Activated gamma-delta T cell treated with anti-CD3 and anti-CD28 coated beads, Interleukin-2, amount 50 U/mL, for 16 hours (primary cell): ENCODE measurements at places on chromosomes 5 and 9.

DNA sequence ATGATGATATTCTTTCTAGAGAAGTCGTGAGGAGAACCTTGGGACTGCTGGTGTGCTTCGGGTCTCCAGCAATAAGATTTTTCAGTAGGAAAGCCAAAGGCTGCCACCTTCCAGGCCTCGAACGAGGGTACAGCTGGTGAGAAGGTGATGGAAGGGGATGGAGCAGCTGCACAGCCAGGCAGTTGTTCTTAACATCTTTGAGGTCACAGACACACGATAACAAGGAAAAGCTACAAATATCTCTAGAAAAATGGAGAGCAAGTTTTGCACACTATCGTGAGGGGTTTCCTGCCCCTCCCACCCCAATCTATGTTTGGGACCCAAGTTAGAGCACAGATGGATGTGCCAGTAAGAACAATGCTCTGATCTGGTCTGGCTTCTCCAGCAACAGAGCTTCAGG lies 6.8 kb upstream of the IL7R start:
- DNase-seq, result no peak

DNA sequence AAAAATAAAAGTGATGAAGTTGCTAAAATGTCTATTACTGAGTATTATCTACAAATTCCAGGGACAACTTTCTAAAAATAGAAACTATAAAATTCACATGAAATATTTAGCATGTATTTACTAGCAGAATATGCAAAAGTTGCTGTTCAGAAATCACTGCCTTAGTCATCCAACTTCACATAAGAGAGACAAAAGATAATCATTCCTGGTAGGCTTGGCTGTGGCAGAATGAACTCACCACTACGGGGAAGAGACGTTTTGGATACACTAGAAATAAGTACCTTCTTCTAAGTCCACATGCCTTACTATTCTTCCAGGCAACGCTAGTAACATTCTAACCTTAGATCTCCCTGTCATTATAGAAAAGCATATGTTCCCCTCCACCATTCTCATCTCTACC lies 272.2 kb downstream of the BNC2 start:
- DNase-seq, result no peak

- DNase-seq, result no peak
These were observed 312.9 kb upstream of the PRR16 start for GRCh38 chr5:120151181-120151580.

- DNase-seq, result no peak
These were observed 284.1 kb downstream of the NFIB start for GRCh38 chr9:14029806-14030374.

GRCh38 chr5:160833806-160834205 lies 18.2 kb downstream of the ATP10B start:
- no peak for DNase-seq

GRCh38 chr5:94249430-94249829 lies 369.0 kb downstream of the KIAA0825 start:
- no peak for DNase-seq

DNA sequence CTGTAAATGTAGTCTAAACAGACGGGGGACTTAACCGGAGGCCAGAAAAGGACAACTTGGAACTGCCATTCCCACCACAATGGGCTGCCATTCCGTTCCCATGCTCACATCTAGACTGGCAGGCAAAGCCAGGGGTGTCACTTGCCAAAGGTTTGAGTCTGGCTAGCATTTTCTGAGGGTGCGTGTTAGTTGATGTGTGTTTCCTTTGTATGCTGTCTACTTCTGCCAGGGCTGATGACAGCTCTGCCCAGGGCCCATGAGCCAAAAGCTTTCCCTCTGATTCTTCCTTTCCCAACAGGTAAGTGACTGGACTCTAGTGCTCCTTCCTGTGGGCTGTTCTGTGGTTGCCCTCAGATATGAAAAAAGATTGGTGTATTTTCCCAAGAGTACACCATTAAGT lies 68.0 kb downstream of the ZNF608 start:
- DNase-seq, result no peak

DNA sequence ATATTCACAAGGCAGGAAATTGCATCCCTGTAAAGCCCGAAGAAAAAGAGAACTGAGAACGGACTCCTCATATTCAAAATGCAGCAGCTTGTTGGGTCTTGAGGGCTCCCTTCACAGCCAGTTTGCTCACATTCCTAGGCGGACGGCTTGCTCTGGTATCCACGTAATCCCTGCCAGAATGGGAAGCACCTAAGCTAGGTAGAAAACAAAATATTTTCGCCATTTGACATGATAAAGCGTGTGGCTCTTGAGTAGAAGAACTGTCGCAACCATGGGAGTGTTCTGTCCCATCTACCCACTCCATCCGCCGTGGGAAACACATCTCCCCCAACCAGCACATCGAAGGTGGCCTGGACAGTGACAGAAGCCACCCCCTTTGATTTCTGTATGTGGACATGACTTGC lies 183.1 kb downstream of the GAS1 start:
- DNase-seq, result no peak

GRCh38 chr9:70677055-70677735 lies 262.7 kb upstream of the KLF9 start:
- no peak for DNase-seq

- no peak for DNase-seq
These were observed 45.8 kb downstream of the THOC3 start for GRCh38 chr5:175922192-175922885.

DNA sequence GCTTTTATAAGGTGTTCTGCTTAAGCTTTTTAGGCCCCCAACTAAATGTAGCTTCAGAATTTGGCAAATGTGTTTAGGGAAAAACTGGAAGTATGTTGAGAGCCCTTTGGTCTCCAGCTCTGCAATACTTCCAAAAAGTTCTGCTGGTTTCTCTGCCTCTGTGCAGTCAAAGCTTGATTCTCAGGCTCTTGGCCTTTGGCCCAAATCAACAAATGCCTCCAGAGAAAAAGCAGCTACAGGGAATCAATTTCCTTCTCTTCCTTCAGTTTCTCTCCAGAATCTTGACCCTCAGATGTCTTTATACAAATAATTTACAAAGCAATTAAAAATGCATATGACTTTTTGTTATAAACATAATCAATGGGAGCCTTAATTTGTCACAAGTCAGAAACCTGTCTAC lies 235.7 kb downstream of the COMMD10 start:
- DNase-seq, result no peak

DNA sequence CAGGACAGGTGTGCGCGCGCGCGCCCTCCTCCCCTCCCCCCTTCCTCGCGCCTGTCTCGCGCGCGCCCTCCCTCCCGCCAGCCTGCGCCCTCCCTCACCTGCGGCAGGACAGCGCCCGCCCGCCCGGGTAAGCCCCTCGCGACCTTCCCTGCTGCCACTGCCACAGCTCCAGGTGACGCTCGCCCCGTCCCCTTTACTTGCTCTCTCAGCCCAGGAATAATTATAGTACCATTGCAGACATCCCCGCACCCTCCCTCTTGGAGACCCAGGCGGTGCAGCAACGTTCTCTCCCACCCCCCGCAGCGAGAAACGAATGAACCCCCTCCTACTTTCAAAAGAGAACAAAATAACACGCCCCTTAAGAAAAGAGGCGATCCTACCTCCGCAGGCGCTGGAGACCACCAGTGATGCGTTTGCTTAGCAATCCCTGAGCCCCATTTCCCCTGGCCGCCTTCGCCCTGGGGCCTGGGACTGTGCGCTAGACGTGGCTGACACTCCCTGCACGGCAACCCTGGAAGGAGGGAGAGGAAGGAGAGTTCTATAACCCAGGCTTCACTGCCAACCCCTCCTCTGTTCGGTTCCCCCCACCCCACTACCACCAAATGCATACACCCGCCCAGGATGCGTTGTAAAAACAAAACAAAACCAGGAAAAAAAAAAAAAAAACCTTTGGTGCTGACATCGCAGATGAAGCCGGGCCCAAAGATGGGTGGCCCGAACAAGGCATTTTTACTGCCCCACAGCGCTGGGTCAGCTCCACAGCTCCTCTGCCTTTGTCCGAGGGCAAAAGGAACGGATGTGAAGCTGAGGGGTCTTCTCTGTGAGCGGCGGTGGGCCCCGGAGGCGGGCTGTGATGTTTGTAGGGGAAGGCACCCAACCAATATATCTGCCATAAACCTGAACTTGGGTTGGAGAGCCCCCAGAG lies 5.6 kb upstream of the PURA start:
- DNase-seq, result no peak

GRCh38 chr9:2496934-2497333 lies 124.7 kb upstream of the VLDLR start:
- DNase-seq, result no peak

- DNase-seq, result no peak
These were observed 77.2 kb downstream of the ITGA1 start for GRCh38 chr5:52864884-52865283.

- DNase-seq, result no peak
These were observed 175.0 kb downstream of the GNAQ start for GRCh38 chr9:77856615-77857014.

DNA sequence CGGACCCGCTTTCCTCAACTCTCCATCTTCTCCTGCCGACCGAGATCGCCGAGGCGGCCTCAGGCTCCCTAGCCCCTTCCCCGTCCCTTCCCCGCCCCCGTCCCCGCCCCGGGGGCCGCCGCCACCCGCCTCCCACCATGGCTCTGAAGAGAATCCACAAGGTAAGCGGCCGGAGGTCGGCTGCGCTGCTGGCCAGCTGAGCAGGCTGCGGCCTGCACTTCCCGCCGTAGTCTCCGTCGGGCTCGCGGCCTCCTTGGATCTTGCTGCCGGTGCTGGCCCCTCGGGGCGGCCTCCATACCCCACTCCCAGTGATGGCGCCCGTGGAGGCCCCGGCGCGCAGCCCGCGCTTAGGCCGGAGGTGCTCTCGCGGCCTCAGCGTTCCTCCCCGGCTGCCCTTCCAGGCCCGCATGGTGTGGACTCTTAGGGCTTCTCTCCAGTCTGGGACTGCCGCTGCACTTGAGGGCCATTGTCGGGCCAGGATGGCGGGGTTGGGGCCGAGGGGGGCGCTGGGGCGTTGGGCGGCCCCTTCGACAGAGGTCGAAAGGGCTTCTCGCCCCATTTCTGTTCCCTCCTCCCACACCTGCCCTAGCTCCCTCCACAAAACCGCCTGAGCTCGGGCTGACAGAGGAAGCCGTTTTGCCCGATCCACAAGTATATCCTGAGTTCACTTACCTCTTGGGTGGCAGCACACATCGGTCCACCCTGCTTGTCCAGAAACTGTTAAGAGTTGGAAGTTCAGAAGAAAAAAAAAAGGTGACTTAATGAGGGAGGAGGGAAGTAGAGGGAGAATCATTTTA lies 714 bp downstream of the UBE2D2 start:
- peak; percentile 28 for DNase-seq

DNA sequence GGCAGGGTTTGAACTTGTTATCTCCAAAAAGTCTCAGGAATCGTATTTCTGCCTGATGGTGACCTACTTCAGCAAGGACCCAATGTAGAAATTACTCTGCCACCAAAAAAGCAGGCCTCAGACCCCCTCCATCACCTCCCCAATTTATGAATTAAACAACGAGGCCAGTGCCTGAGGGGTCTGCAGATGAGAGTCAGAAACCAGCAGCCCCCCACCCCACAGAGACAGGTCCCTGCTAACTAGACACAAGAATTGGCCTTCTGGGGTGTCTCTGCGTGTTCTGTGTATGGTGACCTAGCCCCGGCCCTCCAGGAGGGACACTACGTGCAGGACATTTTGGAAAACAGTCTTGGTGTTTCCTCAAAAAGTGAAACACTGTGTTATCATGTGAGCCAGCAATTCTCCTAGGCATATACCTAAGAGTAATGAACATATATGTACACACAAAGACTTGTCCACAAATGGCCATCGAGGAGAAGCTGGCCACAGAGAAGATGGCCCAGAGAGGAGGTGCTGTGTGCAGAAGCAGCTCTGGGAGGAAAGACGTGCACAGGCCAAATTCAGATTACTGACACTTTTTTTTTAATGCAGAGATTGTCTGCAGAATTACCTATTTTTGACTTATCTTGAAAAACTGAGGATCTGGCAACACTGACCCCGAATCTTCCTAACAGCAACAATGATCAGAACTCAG lies 93.8 kb downstream of the ADAMTS2 start:
- no peak for DNase-seq

DNA sequence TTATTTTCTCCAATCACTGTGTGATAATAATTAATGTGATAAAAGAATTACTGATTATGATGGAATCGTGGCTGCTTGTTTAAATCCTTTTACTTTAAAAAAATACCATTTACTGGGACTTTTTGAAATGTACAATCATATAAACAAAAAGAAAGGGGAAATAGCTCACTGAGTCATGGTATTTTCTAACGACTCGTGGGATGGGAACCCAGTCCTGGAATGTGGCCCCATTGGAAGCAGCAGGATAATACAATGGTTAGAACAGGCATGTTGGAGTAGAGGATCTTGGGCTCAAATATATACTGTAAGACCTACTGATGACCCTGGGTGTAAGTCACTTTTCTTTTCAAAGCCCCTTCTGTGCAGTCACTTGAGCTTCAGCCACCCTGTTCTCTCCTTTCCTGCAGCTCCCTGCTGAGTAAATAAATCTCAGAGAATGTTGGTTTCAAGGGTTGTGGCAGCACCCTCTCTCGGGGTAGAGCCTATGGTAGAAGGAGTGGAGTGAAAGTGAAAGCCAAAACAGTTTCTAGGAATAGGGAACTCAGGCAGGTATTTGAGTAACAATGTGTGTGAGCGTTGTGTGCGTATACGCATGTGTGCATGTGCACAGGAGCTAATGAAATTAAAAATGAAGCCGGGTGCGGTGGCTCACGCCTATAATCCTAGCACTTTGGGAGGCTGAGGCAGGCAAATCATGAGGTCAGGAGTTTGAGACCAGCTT lies 40.8 kb upstream of the LARP1 start:
- DNase-seq, result no peak

DNA sequence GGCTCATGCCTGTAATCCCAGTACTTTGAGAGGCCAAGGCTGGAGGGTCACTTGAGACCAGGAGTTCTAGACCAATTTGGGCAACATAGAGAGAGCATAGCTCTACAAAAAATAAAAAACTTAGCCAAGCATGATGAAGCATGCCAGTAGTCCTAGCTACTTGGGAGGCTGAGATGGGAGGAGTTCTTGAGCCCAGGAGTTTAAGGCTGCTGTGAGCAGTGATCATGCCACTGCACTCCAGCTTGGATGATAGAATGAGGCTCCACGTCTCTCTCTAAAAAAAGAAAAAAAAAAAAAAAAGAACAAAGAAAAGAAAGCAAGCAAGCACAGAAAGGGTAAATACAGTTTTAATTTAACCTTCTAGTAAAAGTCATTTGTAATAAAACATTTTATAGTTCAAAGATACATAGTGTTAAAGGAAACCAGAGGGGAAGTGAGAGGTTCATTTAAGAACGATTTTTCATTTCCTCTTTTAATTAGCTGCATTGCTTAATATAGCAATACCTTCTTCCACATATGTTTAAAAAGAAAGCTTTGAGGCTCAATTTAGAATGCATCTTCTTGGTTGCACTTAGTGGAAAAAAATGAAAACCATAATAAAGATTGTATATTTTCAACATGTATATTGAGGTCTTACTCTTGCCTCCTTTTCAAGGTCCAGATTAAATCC lies 14.9 kb downstream of the GAPT start:
- no peak for DNase-seq
